ENCODE measurements at places on chromosomes 1 and 21.

DNA sequence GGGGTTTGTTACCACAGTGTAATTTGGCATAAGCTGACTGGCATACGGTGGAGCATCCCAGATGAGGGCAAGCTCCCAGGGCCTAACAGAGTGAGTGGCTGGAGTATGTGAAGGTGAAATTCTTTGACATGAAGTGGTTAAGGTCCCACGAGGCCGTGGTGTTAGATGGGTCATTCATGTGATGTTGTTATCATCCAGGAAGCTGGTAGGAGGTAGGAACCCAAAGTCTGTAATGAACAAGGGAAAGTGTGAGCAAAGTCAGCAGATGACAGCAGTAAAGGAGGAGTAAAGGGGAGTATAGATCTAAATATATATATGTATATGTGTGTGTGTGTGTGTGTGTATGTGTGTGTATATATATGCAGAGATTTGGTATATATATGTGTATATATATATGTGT is 47.6 kb downstream of the MDM4 start:
- DNase-seq = no peak

GRCh38 chr1:187762118-187762517 is 933.4 kb downstream of the PLA2G4A start:
- DNase-seq = no peak

GRCh38 chr1:47987601-47988000 is 9.6 kb downstream of the TRABD2B start:
- DNase-seq = no peak

- no peak for DNase-seq
Measured at GRCh38 chr1:60569189-60569588, 495.6 kb upstream of the C1orf87 start.

- DNase-seq = no peak
Measured at GRCh38 chr1:204984499-204984898, 58.5 kb upstream of the CNTN2 start.

- no peak for DNase-seq
Measured at GRCh38 chr1:205532996-205533735, 28.7 kb downstream of the CDK18 start.

- no peak for DNase-seq
Measured at GRCh38 chr1:31735571-31735970, 28.6 kb downstream of the ADGRB2 start.

- DNase-seq = no peak
Measured at GRCh38 chr1:157105298-157105987, 5.8 kb upstream of the ETV3L start.

DNA sequence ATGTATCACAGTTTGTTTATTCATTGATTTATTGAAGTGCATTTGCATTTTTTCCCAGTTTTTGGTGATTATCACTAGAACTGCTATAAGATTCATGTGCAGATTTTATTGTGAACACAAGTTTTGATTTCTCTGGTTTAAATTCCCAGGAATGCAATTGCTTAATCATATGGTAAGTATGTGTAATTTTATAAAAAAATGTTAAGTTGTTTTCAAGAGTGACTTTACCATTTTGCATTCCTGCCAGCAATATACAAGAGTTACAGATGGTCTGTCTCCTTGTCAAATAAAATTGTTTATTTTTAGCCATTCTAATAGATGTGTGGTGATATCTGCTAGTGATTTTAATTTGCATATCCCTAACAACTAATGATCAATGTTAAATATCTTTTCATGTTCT is 127.3 kb upstream of the APP start:
- DNase-seq = no peak

DNA sequence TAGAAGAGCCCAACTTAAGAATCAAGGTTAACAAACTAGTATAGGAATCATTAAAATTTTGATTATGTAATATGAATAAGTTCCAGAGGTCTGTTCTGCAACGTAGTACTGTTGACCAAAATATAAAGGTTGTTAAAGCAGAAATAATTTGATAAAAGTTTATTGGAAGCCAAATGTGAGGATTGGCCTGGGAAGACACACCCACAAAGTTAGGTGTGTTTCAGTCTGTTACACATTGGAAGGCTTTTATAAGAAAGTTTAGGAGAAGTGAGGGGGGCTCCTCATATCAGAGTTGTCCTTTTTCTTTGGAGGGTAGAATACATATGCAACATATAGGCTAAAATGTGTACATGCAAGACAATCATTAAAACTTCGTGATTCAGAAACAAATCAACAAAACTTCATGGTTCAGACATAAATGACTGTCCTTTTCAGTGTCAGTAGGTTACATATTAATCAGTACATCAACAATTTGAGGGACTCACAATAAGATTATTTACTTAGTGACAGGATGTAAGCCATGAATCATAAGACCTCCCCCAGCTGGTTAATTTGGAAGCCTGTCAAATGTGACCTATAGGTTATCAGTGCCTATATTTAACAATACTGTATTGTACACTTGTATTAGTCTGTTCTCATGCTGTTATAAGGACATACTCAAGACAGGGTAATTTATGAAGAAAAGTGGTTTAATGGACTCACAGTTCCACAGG is 245.0 kb upstream of the B3GALT2 start:
- DNase-seq = no peak

DNA sequence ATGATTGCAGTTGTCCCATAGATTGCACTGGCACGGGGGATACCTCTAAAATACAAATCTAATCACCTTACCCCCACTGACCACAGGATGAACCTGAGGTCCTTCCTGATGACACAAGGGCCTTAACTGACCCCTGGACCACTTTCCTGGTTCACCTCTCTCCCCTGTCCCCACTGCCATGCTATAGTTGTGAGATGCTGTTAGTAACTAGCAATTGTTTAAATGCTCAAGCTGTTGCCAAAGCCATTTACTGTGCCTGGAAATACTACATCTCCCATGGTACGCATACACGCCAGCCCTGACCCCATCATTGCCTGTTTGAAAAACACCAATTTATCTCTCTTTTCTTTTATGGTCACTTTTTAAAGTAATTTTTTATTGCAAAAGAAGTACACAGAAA is 29.1 kb upstream of the RGS8 start:
- DNase-seq = no peak

DNA sequence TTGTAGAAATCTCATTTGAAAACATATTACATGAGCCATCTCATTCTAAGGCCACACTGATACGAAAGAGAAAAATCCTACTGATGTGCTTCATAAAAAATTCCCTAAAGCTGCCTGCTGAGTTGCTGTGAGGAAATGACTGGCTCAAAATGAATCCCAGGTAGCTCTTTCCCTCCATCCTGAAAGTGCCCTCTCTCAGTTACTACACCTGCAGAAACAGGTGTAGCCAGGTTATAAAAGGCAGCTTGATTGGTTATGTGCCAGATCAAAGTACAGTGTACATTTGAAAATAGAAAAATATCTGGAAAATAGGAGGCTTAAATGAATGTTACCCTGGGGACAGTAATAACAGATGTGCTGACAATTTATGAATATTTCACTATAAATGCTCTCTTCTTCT is 833.4 kb upstream of the ADGRL4 start:
- DNase-seq = no peak

GRCh38 chr1:110067893-110068645 is 2.4 kb downstream of the ALX3 start:
- DNase-seq = peak; percentile 32

DNA sequence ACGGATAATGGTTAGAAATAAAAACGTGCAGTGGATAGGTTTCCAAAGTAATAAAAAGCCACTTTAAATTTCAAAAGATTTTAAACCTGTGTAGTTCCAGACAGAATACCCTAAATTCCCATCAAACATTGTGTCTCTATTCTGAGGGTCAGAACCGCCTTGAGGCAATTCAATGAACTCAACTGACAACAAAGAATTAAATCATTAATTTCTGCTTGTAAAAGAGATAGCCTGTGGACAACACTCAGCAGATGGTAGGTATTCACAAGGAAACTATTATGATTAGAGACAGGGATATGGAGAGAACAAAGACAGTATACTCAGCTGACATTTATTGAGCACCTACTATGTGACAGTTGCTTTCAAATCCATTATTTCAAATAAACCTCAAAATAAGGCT is 35.1 kb upstream of the JUN start:
- no peak for DNase-seq

GRCh38 chr1:179984942-179985341 is 30.3 kb downstream of the CEP350 start:
- DNase-seq = no peak

DNA sequence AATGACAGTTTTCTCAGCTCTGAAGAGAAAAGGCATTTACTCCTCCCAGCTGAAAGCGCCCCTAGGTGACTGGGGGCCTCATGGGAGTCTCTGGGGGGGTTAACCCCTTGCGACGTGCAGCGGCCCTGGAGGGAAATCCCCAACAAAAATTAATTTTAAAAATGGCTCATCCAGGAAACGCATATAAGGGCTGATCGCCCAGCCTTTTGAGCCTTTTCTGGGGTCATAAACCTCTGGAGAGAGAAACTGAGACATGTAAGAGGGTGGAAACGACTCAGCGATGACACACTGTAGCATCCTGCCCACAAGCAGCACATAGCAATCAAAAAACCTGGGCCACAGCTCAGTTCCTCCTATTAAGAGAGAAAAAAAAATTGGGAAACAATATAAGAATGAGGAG is 20.4 kb upstream of the HPDL start:
- DNase-seq = peak; percentile 64

GRCh38 chr1:29050166-29050565 is 73.5 kb downstream of the TMEM200B start:
- DNase-seq = no peak

DNA sequence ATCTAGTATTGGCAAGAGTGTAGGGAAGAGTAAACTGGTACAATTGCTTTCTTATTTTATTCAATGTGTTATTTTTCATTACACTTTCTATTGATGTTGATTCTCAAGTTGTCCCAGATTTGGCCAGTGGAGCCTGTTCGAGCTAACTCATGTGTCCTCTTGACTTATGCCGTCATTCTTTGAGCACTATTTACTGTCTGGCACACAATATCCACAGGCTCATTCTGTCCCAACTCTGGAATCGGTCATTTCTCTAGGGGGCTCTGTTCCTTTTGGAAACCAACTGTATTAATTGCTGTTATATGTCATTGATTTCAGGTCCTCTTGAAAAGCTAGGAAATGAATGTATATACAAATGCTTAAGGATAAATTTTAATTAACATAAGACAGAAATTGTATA is 22.4 kb upstream of the SFPQ start:
- no peak for DNase-seq

- peak; percentile 39 for DNase-seq
Measured at GRCh38 chr1:161008869-161009510, 12.0 kb downstream of the F11R start.

DNA sequence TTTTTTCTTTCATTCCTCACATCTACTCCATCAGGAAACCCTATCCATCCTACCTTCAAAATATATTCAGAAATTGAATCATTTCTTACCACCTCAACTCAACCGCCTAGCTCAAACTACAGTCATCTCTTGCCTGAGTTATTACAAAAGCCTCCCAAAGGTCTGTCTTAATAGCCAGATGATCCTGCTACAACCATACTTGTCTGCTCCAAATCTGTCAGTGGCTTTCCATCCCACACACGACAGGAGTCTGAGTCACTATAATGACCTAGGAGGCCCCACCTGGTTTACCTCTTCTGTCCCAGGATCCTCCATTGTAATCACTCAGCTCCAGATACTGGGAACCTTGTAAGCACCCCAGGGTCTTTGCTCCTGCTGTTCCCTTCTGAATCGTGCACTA is 37.1 kb upstream of the IL12RB2 start:
- no peak for DNase-seq

DNA sequence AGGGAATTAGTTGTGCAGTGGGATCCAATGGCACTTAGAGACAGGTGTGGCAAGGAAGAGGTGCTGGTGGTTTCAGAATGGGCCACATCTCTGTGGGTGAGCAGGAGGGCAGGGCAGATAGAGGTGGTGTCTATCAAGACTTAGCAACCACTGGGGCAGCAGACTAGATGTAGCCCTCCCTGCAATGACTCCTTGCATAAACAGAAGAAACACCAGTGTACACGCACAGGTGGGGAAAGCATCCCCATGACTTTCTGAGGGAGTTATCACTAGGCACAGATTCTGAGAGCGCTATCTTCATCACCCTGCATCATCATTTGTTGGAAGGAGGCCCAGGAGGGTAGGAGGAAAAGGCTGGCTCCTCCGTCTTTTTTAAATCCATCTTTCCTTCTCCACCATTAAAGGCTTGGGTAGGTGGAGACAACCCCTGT is 58.4 kb downstream of the PLXNA2 start:
- peak; percentile 25 for DNase-seq

DNA sequence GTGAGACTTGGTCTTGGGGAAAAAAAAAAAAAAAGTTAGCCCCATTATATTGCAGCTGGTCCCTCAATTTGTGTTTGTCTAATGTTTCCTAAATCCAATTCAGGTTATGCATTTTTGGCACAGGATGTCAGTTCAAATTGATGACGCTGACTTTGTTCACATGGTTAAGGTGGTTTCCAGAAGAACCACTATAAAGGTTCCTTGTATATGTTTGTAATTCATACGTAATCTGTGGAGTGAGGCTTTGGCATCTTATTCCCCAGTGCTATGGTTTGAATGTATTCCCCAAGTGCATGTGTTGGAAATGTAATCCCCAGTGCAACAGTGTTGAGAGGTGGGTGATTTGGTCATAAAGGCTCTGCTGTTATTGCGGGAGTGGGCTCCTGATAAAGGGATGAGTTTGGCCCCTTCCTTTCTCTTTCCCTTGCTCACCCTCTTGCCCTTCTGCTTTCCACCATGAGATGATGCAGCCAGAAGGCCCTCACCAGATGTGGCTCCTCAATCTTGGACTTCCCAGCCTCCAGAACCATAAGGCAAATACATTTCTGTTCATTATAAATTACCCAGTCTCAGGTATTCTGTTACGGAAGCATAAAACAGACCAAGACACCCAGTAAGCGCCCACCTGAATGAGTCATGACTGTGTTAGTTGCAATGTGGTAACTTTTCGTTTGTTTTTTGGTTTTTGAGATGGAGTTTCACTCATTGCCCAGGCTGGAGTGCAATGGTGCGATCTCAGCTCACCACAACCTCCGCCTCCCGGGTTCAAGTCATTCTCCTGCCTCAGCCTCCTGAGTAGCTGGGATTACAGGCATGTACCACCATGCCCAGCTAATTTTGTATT is 19.5 kb upstream of the HLCS start:
- no peak for DNase-seq

GRCh38 chr1:38586993-38587646 is 272.5 kb downstream of the RRAGC start:
- DNase-seq = peak; percentile 32

DNA sequence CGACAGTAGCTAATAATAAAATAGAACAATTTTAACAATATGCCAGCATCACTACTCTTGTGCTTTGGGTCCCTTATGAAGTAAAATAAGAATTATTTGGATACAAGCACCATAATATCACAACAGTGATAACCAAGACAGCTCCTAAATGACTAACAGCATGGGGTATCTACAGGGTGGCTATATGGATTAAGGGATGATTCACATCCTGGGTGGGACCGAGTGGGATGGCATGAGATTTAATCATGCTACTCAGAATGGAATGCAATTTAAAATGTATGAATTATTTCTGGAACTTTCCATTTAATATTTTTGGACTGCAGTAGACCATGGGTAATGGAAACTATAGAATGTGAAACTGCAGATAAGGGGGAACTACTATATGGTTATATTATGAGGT is 28.1 kb upstream of the B3GALNT2 start:
- peak; percentile 87 for DNase-seq
